ENCODE measurements at places on chromosomes 4 and X. TPM values are rescaled to one million over a fixed set of nuclear protein-coding genes. Genes with fewer than 3 reads are reported as not detected.

DNA sequence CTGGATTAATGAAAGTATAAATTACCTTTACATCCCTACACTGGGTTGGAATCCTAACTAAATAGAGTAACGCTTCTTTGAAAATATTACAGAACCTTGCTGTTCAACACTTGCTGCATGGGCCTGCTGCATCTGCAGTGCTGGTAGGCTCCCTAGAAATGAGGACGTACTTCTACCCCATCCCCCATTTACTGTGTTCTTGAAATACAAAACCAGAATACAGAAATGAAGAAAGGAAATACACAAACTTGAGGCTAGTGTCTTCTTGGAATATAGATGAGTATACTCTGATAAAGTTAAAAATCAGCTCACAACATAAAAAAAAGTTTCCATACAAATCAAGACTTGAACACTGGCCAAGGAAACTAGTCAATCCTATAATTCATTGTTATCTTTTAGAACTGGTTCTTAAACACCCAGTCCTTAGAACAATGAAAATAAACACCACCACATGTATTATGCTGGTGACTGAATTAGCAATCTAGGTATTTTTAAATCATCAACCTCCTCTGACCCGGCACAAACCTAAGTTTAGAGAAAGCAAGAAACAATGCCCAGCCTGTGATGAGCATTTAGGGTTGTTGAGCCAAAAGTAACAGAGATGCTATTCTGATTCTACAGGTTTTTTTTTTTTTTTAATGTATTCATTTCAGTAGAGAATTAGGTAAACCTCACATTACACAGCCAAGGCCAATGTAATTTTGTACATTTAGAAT, 49.7 kb downstream of the ATP8A1 start:
- no peak for DNase-seq

DNA sequence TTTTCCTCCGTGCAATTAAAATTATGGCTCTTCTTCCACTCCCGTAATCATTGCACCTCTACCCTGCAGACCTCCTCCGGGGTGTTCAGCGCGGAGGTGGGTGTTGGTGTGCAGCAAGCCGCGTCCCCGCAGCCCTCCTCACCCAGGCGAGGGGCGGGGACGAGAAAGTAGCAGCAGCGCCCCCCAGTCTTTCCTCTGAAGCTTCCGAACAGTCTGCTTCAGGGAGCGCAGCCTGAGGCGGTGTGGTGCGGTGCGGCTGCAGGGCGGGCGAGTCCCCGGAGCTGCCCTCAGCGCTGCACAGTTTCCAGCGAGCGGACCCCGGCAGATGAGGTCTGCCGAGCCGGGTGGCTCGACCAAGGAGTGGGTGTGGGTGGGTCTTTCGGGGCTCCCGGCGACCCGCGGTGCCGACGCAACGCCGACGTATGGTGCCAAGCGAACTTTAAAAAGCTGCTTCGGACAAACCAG, at the start of gene FRAS1:
FRAS1 (plus strand) TSS at position 189 of the 465 bp plus-strand sequence. CDS start 687 bp downstream, outside the sequence.
- DNase-seq, result no peak

- no peak for DNase-seq
These were observed 106.6 kb upstream of the SH3RF1 start for GRCh38 chr4:169377367-169377766.

GRCh38 chrX:9535101-9535500, 70.2 kb downstream of the TBL1X start:
- DNase-seq, result no peak

DNA sequence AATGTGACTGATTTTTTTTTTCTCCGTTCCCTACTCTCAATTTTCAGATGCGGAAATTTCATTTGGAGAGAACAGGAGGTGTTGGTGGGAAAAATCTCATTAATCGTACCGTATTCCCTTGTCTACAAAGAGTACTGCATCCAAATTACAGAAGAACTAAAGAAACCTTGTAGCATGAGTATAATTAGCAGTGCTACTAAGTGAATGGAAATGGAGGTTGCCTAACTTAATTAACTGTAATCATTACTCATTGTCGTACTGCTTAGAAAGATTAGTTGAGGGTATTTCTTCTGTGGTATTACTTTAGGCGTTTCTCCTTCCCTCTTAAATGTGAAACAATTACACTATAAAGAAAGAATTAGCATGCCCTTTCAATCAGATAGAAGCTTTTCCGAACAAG, 81.7 kb downstream of the DMD start:
- DNase-seq, result no peak

- no peak for DNase-seq
These were observed 70.8 kb downstream of the ANXA3 start for GRCh38 chr4:78622253-78622979.

DNA sequence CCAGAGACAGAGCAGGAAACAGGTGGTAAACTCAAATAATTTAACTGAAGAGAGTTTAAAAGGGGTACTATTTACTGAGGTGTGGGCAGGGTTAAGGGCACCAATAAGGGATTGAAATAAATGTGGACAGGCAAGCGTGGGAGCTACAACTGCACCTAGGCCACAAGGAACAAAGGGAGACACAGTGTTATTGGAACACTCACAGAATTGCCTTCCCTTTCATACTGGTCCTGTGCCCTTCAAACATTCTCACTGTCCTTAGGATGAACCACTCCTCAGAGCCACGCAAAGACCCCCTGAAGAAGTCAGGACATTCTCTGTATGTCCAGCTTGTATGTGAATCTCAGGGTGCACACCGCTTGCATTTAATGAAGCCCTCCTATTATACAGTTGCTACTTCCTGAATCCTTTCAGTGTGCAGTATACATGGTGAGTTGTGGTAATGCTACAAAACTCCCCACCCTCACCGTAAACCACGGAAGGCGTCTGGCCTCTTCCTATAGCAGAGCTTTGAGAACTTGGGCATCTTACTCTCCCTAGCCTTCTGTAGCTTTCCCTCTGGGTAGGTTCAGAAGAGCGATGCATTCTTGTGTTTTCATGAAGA, 9.6 kb upstream of the MRPL1 start:
- DNase-seq, result no peak

GRCh38 chr4:171484681-171485080, 328.5 kb upstream of the GALNTL6 start:
- DNase-seq, result no peak

DNA sequence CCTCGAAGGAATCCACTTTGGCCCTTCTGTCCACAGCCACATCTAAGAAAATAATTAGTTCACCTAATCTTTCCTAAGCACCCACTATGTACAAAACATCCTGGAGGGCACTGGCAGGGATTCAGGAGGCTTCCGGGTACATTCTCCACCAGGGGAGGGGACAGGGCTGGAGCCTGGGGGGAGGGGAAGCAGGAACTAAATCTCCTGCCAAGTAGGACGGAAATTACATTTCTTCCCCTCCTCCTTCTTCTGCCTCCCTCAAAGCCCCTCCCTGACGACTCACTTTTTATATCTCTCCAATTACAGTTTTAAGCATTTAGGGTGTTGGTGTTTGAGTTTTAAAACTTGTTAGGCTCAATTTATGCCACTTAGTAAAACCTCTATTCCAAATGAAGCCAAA, 203.1 kb downstream of the BCOR start:
- DNase-seq, result no peak

DNA sequence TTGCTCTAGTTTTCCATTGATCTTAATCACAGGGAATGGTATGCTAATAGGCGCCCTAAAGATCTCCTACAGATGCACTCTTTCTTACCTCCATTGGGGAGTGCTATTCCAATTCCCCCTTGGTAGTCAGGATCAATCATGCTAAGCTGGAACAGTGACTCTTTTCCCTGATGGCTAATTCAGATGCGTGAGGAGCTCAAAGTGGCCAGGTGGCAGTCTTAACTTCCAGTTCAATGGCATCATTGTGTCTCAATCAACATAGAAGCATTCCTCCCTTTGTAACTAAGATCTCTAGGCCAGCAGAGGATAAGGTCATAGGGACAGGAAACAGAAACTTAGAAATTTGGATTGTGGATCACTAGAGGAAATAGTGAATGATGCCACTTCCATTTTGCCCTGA, 216.8 kb downstream of the GRID2 start:
- no peak for DNase-seq

DNA sequence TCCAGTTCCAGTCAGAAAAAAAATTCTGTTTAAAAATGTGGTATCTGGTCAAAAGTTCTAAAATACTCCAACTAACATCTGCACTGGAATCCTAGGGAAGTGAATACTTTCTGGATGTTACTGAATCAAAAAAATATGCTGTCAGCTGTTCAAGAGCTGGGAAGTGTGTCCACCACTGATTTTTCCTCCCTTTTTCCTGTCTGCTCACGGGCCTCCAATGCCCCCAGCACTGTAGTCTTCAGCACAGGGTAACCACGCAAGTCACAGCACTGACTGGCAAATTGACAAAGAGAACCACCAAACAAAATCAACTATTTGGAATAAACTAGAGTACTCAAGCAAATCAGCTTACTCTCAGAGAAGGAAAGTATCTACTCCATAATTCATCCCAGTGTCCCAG, 9.9 kb downstream of the VEGFC start:
- no peak for DNase-seq

FGD1 gene
- 3.3 TPM for total RNA-seq

KCNIP4 gene
- total RNA-seq, result 0.66 TPM

RNF113A gene
- 13.5 TPM for total RNA-seq

Measured in breast epithelium (tissue), 4 donors.